Bronchial epithelial cell (primary cell): ENCODE measurements at places on chromosomes 7 and 10.
A peak's percentile ranks its signal among the peaks of the same experiment; 100 is the strongest.

DNA sequence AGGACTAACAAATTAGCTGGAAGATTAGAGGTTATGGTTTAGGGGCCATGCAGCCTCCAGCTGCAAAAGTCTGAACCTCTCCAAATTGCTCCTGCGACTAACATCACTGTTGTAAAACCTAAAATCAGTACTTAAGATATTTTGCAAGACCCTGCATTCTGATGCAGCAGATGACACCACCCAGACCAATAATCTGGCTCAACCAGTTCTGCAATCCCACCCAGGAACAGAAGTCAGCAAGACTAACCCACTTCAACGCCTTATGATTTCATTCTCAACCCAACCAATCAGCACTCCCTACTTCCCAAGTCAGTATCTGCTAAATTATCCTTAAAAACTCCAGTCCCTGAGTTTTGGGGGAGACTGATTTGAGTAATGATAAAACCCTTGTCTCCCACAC, 250.8 kb upstream of the MBL2 start:
- peak; percentile 36 for DNase-seq

DNA sequence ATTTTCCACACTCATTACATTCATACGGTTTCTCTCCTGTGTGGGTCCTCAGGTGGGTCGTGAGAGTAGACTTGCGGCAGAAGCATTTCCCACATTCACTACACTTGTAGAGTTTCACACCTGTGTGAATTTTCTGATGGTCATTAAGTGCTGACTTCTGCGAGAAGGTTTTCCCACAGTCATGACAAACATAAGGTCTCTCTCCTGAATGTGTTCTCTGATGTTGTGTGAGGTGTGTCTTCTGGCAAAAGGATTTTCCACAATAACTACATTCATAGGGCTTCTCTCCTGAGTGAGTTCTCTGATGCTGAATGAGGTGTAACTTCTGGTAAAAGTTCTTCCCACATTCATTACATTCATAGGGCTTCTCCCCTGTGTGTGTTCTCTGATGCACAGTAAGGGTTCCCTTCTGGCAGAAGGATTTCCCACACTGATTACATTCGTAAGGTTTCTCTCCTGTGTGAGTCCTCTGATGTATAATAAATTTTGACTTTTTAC, 15.1 kb downstream of the ZNF12 start:
- peak; percentile 22 for DNase-seq

- no peak for DNase-seq
Measured at GRCh38 chr10:104146882-104147281, 24.9 kb downstream of the SFR1 start.

GRCh38 chr7:111558991-111559390, 3.3 kb downstream of the IMMP2L start:
- DNase-seq = no peak

DNA sequence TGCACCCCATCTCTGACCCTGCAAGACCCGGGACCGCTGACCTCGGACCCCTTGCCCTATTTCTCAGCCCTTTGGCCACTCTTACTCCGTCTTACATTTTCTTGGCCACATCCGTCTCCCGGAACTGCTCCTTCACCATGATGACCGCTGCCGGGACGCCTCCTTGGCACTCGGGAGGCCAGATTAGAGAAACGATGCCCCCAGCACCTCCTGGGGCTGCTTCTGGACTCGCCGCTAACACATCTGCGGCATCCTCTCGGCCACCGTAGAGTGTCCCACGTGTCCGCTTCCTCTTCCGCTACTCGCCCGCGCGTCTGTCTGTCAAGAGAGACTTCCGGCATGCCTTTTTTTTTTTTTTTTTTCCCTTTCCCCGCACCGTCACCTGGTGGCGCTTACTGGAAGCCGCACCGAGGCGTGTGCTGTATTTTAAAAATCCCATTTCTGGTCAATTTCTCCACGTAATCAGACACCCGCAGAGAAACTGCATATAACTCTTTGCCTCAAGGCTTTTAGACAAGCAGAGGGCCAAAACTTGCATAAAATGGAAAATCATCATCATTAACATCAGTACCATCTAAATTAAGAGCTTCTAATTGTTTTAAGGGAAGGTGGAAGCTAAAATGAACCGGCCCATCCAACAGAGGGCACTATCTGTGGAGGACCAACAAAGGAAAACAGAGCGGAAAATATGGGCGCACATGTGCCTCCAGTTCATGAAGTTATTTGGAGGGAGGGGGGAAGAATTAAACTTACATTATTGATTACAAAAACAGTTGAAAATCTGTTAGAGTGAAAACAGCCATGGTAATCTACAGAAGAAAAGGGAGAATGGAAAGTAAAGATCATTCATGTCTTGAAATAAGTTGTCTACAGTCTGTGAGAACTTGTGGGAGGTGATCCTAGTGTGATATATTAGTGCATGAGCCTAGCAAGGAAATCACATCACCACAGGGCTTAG, at the start of gene POLR3A:
Gene POLR3A (minus strand): TSS at position 247 of the 958 bp plus-strand sequence. CDS start 108 bp downstream, at position 139.
- peak; percentile 89 for DNase-seq

DNA sequence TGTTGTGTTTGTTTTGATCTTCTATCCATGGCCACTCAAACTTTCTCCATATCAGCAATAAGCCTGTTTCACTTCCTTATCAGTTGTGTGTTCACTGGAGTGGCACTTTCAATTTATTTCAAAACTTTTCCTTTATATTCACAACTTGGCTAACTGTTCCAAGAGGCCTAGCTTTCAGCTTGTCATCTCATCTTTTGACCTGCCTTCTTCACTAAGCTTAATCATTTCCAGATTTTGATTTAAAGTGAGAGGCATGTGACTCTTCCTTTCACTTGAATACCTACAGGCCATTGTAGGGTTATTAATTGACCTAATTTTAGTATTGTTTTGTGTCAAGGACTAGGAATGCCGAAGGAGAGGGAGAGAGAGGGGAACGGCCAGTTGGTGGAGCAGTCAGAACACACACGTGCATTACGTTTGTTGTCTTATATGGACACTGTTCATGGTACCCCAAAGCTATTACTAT, 5.5 kb upstream of the GNAT3 start:
- no peak for DNase-seq

DNA sequence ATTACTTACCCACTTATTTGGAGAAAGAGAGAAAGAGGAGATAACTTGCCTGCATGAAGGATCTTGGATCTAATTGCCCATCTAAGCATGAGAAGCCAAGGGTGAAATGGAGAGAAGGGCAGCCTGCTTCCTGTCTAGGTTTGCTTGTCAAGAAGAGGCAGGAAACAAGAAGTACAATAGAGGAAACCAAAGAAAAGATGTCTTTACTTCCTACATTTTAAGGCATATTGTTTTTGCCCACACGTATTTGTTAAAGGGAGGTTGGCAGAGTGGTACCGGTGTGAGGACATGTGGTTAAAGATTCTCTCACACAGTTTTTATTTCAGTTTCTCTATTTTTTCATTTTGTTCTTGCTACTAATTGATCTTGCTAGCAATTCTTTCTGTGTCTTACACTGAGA, 6.0 kb upstream of the TAS2R38 start:
- DNase-seq = no peak

DNA sequence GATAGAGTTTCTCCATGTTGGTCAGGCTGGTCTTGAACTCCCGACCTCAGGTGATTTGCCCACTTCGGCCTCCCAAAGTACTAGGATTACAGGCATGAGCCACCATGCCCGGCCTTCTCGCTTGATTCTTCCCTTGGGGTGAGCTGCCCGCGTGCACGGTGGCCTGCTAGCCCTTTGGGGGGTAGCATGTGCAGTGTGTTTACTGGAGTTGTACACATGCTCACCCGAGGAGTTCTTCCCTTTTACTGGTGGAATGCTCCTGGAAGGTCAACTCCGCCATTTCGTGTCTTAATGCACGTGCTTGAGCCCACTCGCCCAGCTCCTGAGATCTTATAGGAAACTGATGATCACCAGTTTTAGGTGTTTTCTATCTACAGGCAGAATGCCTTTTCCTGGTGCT, 17.0 kb upstream of the ADAMTS14 start:
- no peak for DNase-seq

- peak; percentile 97 for DNase-seq
Measured at GRCh38 chr7:116692401-116693308, 20.7 kb downstream of the MET start.
